ENCODE measurements at places on chromosomes 13 and 19. TPM values are rescaled to one million over a fixed set of nuclear protein-coding genes. Genes with fewer than 3 reads are reported as not detected.

The EBI3 gene
- 1.2 TPM for polyA plus RNA-seq

The ATCAY gene
- 0.23 TPM for polyA plus RNA-seq

The PPP1R12C gene
- polyA plus RNA-seq: 73.1 TPM

The PTBP1 gene
- 310 TPM for polyA plus RNA-seq

The LINGO3 gene
- polyA plus RNA-seq: 0.16 TPM

The EXOC3L2 gene
- 1.0 TPM for polyA plus RNA-seq

The APOC4 gene
- polyA plus RNA-seq: not detected

The C19orf85 gene
- polyA plus RNA-seq: not detected

The FGF21 gene
- polyA plus RNA-seq: not detected

The VWA8 gene
- 14.0 TPM for polyA plus RNA-seq

The TUBA3C gene
- polyA plus RNA-seq: not detected

The GJB6 gene
- 0.76 TPM for polyA plus RNA-seq

The ZNF296 gene
- 0.93 TPM for polyA plus RNA-seq

GRCh38 chr19:42412661-42413076, 14.5 kb downstream of the LIPE start:
- DNase-seq: no peak

DNA sequence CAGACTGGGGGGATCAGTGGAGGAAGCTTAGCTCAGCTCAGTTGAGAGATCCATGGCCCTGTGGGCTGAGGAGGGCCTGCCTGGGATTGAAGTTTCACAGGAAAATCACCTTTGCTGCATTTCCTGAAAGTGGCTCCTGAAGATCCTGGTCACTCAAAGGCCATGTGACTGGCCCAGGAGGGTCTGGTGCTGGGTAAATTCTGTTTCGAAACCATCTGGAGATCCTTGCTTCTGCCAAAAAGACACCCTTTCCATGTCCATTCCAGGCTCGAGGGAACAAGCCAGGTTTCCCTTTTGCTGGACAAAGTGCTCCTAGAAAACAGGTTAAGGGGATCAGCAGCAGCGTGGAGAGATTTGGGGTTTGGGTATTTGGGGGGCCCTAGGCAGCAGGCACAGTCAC, 293.3 kb downstream of the ZNF536 start:
- DNase-seq: no peak

DNA sequence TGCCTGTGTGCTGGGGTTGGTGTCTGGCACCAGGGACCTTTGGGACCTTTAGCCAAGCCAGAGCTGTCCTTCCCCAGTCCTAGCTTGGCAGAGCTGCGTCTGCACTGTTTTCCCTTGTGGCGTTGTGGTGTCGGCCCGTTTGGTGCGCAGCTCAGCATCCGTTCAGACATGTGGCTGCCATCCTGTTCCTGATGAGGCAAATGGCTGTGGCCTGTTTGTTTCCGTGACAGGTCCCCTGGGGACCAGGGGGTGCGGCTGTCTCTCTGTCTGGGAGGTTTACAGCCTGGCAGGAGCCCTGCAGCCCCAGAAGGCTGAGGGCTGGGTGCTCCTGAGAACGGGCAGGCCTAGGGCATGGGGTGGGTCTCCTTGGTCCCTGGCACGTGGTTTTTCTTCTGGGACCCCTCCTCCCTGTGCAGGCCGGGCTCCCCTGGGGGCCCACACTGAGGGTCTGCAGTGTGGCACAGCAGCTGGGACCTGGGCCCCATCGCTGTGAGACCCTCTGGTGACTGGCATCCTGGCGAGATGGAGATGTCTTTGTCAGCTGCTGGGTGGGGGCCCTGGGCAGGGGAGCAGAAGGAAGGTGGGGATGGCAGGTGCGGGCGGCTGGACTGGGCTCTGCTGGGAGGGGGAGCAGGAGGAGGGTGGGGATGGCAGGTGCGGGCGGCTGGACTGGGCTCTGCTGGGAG, 4.0 kb downstream of the SPPL2B start:
- no peak for DNase-seq

GRCh38 chr19:8532225-8532624, 18.3 kb upstream of the ZNF414 start:
- DNase-seq: no peak

DNA sequence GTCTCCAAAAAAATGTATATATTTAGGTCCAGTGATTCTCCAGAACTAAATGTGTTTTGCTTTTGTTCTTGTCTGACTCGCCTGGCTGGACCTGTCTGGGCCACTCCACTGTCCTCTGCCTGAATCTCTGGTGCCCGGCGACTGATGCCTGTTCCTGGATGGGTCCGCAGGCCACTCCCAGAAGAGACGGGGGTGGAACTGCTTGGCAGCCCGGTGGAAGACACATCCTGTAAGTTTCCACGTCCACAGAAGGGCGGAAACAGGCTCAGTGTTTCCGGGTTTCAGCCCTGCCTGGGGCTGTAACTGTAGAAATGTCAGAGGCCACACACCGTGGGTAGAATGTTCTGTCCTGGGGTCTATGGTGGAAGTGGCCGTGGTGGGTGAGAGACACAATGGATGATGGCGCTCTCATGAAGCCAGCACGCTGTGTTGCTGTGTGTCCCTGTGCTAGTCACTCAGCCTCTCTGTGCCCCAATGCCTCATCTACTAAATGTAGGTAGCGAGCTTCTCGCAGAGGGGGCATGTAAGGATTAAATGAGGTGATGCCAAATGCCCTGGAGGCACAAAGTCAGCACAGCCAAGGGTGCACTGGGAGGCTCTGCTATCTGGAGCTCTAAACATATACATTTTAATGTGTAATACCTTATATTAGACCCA, 22.0 kb downstream of the ATCAY start:
- no peak for DNase-seq

- DNase-seq: no peak
Observed at GRCh38 chr19:30253581-30253996, 118.6 kb upstream of the ZNF536 start.

DNA sequence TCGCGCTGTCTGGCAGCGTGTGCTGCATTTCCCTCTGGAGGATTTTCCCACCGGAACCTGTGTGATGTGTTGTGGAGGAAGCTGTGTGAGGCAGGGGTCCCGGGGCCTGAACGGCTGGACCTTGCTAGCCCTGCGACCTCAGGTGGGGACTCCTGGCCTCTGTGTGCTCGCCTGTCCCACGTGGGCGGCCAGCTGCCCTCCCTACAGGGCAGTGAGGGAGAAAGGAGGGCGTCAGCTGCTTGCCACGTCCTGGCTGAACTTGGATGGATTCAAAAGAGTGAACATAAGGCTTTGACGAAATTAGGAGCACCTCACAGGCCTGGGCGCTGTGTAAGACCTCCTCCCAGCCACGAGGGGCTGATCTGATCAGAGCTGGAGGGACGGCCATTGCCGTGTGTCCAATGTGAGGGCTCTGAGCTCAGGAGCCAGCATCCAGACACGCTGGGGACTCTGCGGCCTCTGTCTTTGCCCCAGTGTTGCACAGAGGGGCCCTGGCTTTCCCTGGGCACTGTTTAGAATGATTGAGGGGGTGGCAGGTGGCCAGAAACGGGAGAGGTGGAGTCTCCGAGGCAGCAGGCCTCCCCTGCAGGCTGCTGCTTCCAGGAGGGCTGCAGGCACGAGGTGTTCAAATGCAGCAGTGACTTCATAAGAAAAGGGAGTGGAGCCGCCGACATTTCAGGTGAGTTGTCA, 13.0 kb downstream of the TFDP1 start:
- no peak for DNase-seq

DNA sequence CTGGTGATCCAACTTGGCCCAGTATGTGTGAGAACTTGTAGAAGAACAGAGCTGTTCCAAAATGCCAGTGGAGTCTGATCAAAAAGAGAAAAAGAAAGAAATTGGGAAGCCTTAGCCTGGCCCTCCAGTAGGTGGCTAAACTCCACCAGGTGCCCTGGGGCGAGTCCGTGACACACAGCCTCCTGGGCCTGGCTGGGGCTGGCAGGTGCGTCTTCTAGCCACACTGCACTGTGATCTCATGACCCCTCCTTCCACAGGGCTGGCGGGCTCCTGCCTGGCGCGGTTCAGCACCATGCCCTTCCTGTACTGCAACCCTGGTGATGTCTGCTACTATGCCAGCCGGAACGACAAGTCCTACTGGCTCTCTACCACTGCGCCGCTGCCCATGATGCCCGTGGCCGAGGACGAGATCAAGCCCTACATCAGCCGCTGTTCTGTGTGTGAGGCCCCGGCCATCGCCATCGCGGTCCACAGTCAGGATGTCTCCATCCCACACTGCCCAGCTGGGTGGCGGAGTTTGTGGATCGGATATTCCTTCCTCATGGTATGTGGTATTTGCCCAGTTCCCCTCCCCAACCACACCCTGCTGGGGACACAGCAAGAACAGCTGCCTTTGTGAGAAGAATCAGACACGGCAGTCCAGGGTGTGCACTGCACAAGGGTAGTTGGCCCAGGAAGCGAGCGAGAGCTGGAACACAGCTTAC, 53.7 kb downstream of the RAB20 start:
- DNase-seq: no peak

GRCh38 chr19:39054091-39054470, 21.7 kb upstream of the FBXO27 start:
- DNase-seq: no peak
